ENCODE measurements at places on chromosomes 5 and 9. TPM values are rescaled to one million over a fixed set of nuclear protein-coding genes. Genes with fewer than 3 reads are reported as not detected.

KIF24 gene
- 4.5 TPM for total RNA-seq

GRCh38 chr9:133514460-133515239 is 10.1 kb downstream of the MYMK start:
- no peak for DNase-seq

- no peak for DNase-seq
Observed at GRCh38 chr9:5953743-5954707, 61.4 kb downstream of the RANBP6 start.

- no peak for DNase-seq
Observed at GRCh38 chr5:2466966-2467365, 284.5 kb downstream of the IRX2 start.

NUDT12 gene
- total RNA-seq: 3.6 TPM

SLC45A2 gene
- total RNA-seq: not detected

DNA sequence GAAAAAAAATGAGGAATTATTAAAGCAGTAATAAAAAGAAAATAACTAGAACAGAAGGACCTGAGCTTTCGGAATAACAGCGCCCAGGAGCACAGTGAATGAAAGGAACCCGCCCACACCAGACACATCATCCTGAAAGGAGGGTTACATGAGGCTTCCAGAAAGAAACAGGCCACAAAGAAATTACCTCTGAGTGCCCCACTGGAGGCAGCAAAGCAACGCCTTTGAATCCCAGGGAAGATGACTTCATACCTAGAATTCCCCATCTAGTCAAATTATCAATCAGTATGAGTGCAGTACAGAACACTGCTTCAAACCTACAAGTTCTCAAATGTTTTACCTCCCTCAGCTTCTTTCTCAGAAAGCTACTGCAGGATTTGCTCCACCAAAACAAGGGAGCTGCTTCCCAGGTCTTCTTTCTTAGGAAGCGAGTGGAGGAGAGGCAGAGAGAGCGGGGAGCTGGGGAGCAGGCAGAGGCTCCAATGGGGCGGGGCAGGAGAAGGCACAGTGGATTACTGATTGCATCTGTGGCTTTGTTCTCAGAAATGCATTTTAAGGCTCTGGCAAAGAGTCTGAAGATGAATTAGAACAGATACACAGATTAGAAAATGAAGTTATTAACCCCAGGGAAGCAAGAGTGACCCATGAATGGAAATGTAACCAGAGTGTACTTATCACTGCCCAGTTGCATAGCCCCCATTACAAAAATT is 87.1 kb downstream of the SEMA4D start:
- DNase-seq: no peak

DNA sequence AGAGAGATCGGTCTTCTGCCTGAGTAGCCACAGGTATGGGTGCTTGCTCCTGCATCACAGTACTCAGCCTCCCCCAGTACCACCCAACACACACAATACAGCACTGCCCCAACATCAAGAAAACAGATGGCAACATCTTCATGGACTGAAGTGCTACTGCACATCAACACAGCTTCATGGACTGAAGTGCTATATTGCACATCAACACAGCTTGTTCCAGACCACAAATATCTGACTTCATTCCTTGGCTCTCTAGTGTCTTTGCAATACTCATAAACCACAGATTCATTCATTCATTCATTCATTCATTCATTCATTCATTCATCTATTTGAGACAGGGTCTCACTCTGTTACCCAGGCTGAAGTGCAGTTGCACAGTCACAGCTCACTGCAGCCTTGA is 31.1 kb upstream of the PCA3 start:
- DNase-seq: no peak

DNA sequence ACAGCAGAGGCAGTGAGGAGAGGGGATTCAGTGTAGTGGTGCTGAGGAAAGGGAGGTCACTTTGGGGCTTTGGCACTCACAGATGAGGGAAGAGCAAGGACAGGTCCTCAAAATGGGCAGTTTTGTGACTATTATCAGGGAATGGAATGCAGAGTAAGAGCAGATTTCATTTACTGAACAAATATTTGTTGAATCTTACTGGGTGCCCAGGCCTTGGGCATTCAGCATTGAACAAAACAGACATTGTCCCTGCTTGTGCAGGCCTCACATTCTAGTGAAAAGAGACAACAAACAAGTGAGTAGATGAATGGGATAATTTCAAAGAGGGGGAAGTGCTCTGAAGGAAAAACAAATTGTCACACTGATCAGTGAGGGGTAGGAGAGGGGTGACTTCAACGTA is 404.1 kb downstream of the DMRT2 start:
- DNase-seq: no peak

- no peak for DNase-seq
Observed at GRCh38 chr5:74143721-74144330, 496.7 kb downstream of the ENC1 start.

SHISAL2B gene
- total RNA-seq: not detected

FSTL4 gene
- total RNA-seq: 0.07 TPM

- no peak for DNase-seq
Observed at GRCh38 chr9:122767817-122768216, 20.9 kb upstream of the OR5C1 start.

- no peak for DNase-seq
Observed at GRCh38 chr9:6829027-6829426, 71.3 kb downstream of the KDM4C start.

GDA gene
- not detected for total RNA-seq

DNA sequence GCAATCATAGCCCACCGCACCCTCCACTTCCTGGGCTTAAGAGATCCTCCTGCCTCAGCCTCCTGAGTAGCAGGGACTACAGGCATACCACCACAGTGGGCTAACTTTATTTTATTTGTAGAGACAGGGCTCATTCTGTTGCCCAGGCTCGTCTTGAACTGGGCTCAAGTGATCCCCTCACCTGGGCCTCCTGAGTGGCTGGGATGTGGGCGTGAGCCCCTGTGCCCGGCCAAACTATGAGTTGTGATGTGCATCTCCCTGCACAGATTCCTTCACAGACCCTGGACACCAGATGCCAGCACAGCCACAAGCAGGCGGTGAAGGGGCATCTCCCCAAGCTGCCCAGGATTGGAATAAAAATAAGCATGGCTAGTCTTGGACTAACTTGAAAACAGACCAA is 244.9 kb upstream of the IRX1 start:
- DNase-seq: no peak

- peak; percentile 88 for DNase-seq
Observed at GRCh38 chr5:67215519-67216471, 19.2 kb upstream of the CD180 start.

GRCh38 chr5:178249191-178249989 is 16.8 kb upstream of the PHYKPL start:
- no peak for DNase-seq

PLPPR1 gene
- not detected for total RNA-seq

DNA sequence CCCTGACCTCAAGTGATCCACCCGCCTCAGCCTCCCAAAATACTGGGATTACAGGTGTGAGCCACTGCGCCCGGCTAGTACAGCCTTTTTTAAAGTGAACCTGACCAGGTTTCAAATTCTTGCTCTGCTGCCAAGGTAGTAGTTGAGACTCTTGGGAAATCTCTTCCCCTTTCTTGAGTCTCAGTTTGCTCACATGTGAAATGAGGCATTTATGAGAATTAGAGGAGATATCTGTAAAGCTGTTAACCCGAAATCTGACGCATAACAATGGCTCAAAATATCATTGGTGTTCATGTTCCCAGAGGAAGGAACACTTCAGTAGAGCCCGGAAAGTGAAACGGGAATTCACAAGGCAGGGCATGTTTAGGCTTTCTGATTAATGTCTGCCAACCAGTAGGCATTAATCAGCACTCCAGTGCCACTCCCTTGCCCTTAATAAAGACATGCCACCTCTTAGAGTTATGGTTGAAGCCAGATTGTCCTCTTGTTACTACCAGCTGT is 1.5 kb downstream of the ARPC5L start:
- DNase-seq: no peak

- no peak for DNase-seq
Observed at GRCh38 chr9:93830606-93831005, 124.5 kb downstream of the BARX1 start.

NMUR2 gene
- not detected for total RNA-seq

DNA sequence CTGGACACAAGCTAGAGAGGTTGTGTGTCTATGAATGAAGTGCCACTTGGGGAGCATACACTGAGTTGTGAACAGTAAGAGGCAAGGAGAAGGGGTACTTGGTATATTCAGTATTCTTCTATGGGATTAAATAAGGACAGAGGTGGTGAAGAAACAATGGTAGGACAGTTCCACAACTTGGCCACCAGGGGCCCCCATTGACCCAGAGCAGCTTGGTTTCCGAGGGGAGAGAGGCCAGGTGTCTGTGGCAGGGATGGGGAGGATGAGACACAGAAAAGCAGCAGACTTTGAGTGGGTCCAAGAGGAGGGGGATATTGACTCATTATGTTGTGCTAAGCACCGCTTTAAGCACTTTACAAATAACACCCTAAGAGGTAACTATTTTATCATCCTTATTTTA is 220.6 kb downstream of the MELK start:
- no peak for DNase-seq

CDH18 gene
- total RNA-seq: not detected

TLX3 gene
- not detected for total RNA-seq

SMIM27 gene
- 11.5 TPM for total RNA-seq

FBLL1 gene
- 0.44 TPM for total RNA-seq

DNA sequence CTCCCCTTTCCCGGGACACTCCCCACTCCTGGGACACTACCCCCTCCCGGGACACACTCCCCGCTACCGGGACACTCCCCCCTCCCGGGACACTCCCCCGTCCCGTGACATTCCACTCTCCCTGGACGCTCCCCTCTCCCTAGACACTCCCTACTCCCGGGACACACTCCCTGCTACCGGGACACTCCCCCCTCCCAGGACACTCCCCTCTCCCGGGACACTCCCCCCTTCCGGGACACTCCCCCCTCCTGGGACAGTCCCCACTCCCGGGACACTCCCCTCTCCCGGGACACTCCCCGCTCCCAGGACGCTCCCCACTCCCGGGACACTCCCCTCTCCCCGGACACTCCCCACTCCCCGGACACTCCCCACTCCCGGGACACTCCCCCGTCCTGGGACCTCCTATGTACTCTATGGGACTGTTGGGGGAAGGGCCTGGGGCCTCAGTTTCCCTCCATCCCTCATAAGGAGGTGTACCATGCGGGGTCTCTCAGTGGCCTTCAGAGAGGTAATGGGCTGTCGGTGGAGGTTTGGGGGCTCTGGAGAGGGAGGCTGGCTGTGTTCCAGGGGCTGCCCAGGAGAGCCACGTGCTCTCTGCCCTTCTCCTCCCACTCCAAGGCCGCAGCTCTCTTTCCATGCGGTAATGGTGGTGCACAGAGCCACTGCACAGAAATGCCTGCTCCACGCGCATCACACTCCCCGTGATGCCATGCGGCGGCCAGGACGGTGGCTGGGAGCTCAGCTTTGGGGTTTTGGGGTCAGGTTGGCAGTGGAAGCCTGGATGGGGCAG is 96.2 kb downstream of the RXRA start:
- no peak for DNase-seq

GRCh38 chr5:35030426-35031100 is 17.2 kb downstream of the AGXT2 start:
- no peak for DNase-seq

DNA sequence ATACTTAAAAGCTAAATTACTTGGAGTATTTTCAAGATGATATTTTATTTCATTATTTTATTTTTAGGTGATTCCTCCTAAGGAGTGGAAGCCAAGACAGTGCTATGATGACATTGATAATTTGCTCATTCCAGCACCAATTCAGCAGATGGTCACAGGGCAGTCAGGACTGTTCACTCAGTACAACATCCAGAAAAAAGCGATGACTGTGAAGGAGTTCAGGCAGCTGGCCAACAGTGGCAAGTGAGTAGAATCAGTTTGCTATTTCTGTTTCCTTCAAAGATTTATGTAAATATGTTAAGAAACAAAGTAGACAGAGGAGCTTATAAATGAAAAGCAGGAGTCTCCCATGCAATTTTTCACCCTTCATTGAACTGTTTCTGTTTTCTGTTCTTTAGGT is 47.8 kb downstream of the KDM4C start:
- DNase-seq: peak; percentile 35
